ENCODE measurements at places on chromosomes 1 and 21. TPM values are rescaled to one million over a fixed set of nuclear protein-coding genes. Genes with fewer than 3 reads are reported as not detected.

The LHX8 gene
- total RNA-seq: 0.64 TPM

The C1orf232 gene
- not detected for total RNA-seq

The CACHD1 gene
- total RNA-seq: 46.5 TPM

The CFHR2 gene
- not detected for total RNA-seq

The RNF223 gene
- total RNA-seq: not detected

The VAV3 gene
- total RNA-seq: 19.5 TPM

The SPATA46 gene
- total RNA-seq: not detected

The GNAT2 gene
- not detected for total RNA-seq

The NPR1 gene
- total RNA-seq: 0.91 TPM

The SYT2 gene
- 13.2 TPM for total RNA-seq

The PTPRC gene
- total RNA-seq: 4.4 TPM

The THEM5 gene
- total RNA-seq: not detected

The FMN2 gene
- total RNA-seq: 40.3 TPM

The EFNA1 gene
- total RNA-seq: 6.9 TPM

The CCDC27 gene
- total RNA-seq: not detected

The DMBX1 gene
- total RNA-seq: 0.82 TPM

The SH2D5 gene
- total RNA-seq: 2.1 TPM

The CYP4A11 gene
- total RNA-seq: 0.36 TPM

The KLF17 gene
- total RNA-seq: not detected

The PPIAL4G gene
- total RNA-seq: 1.3 TPM
